ENCODE measurements at places on chromosomes 6 and 20.

- DNase-seq: no peak
Observed at GRCh38 chr20:61352346-61353260, 100.5 kb downstream of the CDH4 start.

DNA sequence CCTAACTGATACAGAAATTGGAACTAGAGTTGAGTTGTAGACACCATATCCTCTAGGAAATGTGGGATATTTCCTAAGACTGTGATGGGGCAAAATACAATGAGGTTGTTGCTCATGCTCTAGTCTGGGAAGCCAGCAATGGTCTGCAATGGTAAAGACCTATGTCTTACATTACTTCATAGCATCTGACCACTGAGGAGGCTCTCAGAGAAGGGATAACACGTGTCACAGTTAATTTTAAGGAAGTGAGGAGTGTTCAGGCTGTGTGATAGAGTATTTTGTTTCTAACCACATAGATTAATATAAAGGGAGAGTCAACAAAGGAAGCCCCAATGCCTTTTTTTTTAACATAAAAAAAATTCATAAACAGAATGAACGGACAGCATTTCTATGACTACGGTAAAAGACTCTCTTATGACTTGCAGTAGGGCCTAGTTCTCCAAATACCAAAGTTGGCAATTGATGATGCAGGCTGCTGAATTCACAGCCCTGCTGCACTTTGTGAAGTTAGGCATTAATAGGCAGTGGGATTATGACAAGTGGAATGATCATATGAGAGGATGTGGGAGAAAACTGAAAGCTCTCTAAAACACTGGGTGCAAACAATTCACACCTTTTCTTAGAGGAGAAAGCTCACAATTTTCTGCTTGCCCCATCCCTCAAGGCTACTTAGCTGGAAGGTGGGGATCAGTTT is 13.7 kb downstream of the KCNS1 start:
- DNase-seq: no peak

GRCh38 chr6:9405369-9405768 is 970.0 kb upstream of the SLC35B3 start:
- DNase-seq: no peak

DNA sequence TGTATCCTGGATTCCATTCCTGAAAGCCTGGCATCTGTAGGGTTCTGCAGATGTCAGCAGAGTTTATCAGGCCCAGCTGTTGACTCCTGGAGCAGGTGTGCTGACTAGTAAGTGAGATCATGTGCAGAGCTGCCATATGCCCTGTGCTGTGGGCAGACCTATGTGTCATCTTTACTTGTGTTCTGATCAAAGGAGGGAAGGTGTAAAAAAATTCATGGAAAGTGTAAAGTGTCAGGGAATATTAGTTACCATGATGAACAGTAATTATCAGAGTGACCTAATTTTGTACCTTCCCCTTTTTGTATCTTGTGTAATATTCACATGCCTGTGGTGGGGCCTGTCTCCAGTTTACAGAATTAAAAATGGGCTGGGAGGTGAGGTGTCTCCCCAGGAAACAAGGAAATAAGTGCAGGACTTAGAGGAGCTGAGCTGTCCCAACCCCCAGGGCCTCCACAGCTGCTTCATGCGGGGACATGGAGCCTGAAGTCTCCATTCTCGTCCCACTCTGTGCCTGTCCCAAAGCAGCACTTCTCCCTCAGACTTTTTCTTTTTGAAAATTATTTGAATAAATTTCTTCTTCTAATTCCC is 148.2 kb upstream of the GGTLC1 start:
- DNase-seq: no peak

- DNase-seq: no peak
Observed at GRCh38 chr20:44683263-44684046, 31.7 kb upstream of the CCN5 start.

- DNase-seq: no peak
Observed at GRCh38 chr20:20063941-20064702, 11.8 kb downstream of the CFAP61 start.

DNA sequence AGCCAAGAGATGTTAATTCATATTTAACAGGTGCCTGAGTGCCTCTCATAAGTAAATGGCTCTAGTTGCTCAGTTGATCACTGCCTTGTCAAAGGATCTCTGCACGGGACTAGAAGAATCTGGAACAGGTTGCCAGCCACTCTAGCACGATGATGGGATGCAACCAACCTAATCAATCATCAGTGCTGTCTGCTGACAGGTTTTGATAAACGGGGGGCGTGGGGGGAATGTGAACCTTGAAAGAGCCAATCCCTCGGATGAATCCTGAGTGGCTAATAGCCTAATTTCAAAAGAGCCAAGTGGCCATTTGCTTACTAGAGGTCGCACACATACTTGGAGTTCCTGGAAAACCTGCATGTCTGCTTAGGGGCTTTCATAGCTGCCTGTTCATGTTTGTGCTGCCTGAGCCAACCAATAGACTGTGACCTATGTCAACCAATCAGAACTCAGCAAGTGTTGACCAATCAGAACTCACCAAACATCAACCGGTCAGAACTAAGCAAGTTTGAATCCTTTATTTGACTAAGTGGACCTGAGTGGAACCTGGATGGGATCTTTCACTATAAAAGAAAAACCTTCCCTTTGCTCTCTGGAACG is 43.5 kb upstream of the ECI2 start:
- DNase-seq: no peak

- DNase-seq: no peak
Observed at GRCh38 chr6:20705741-20706140, 171.5 kb downstream of the CDKAL1 start.

- DNase-seq: no peak
Observed at GRCh38 chr6:113428702-113429101, 428.4 kb upstream of the MARCKS start.

GRCh38 chr20:48536206-48536605 is 291.6 kb downstream of the PREX1 start:
- no peak for DNase-seq

GRCh38 chr6:32397252-32397920 is 9.6 kb downstream of the BTNL2 start:
- DNase-seq: no peak

GRCh38 chr6:108947114-108947854 is 99.1 kb downstream of the ARMC2 start:
- peak; percentile 75 for DNase-seq

GRCh38 chr6:115270953-115271352 is 789.7 kb downstream of the FRK start:
- no peak for DNase-seq

DNA sequence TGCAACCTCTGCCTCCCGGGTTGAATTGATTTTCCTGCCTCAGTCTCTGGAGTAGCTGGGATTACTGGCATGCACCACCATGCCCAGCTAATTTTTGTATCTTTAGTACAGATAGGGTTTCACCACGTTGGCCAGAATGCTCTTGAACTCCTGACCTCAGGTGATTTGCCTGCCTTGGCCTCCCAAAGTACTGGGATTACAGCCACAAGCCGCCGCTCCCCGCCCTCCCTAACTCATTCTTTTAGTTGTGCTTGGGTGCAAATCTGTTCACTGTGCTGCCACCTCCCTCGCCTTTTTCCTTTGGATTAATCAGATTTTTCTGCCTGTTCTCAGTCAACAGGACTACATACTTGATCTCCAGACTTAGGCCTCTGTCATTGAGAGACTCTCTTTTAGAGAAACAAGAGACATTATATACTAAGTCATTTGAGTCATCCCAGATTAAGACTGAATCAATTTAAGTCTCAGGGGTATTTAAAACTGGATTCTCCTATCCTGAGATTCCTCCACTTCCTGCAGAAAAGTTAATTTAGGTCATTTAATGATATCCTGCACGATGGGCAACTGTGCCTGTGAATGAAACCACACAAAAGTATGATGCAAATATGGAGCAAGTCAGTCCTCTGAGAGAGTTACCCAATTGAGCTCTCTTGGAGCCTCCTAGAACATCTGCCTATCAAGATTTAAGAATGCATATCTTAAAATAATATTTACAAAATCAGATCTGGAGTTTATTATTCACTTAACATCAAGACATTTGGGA is 136.1 kb upstream of the THEMIS start:
- peak; percentile 4 for DNase-seq

DNA sequence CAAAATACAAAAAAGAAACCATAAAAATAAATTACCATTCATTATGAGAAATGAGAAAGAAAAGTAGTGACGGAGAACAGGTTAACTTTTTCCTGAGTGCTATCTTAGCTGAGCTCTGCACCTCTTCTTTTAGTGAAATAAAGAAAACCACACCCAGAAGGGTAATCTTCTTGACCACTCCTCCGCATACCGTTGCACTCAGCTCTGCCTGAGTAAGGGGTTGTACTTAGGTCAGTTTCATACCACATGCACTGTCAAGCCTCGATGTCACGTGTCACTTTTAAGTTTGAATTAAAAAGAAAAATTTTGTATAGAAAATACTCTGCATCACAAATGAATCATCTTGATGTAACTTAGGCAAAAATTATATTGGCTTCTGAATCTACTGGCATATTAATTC is 2.8 kb downstream of the EZR start:
- DNase-seq: no peak

Measured in skeletal muscle cell (primary cell).